Left ventricle myocardium inferior (tissue), 1 donor: ENCODE measurements at places on chromosomes 3 and 15. TPM values are rescaled to one million over a fixed set of nuclear protein-coding genes. Genes with fewer than 3 reads are reported as not detected.
A peak's percentile ranks its signal among the peaks of the same experiment; 100 is the strongest.

Gene LDHAL6B
- total RNA-seq = not detected

Gene IGSF11
- 2.1 TPM for total RNA-seq

Gene KNL1
- 0.96 TPM for total RNA-seq

Gene COL7A1
- total RNA-seq = 24.4 TPM

GRCh38 chr3:71601811-71602210 lies 18.3 kb upstream of the FOXP1 start:
- H3K27ac ChIP-seq = no peak overlapping the region
- no peak overlapping the region for H3K4me3 ChIP-seq
- no peaks in the 10 kb centered on the region for H3K36me3 ChIP-seq
- H3K27me3 ChIP-seq = no peaks in the 10 kb centered on the region
- no peaks in the 10 kb centered on the region for H3K4me1 ChIP-seq

DNA sequence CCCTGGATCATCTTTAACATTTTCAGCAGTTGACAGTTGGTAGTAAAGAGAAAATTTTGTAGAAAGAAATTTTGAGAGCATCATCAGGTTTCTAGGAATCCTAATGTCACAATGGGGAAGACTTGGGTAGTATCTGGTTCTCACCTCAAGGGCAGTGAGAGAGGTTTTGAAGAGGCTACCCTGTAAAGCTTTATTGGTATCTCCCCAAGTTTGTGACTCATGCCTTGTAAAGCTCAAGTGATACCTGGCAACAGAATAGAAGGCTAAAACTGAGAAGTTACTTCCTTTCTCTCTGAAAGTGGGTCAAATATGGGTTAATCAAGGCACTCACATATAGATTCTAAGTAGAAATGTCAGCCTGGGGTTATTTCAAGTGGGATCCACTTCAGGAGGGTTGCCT lies 196.4 kb downstream of the SUCNR1 start:
- no peak overlapping the region for H3K4me3 ChIP-seq
- no peaks in the 10 kb centered on the region for H3K4me1 ChIP-seq
- no peak overlapping the region for H3K27ac ChIP-seq
- H3K36me3 ChIP-seq = no peaks in the 10 kb centered on the region
- no peak for DNase-seq

DNA sequence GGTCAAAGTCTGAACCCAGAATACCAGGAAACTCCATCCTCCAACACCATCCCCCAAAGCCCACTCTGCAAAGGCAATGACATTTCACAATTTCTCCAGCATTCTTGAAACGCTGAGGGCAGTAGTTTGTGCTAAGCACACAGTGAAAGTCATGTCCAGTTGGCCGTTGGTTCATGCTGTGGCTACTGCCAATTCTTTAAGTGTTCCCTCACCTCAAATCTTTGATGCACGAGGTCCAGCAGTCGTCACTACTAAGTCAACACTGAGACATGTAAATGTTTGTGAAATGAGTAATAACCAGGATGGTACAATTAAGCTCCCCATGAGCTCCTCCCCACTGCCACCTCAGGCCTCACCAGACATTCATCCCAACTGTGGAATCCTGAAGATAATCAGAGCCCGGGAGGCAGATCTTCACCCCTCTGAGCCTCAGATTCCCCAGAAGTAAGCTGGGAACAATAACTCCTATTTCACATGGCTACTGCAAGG lies 7.0 kb downstream of the SUCLG2 start:
- no peak overlapping the region for H3K4me3 ChIP-seq
- H3K36me3 ChIP-seq = no peaks in the 10 kb centered on the region
- peak overlapping the region; percentile 58 for H3K27ac ChIP-seq
- H3K27me3 ChIP-seq = no peaks in the 10 kb centered on the region
- H3K4me1 ChIP-seq = peaks cover 67% of the 10 kb centered on the region

DNA sequence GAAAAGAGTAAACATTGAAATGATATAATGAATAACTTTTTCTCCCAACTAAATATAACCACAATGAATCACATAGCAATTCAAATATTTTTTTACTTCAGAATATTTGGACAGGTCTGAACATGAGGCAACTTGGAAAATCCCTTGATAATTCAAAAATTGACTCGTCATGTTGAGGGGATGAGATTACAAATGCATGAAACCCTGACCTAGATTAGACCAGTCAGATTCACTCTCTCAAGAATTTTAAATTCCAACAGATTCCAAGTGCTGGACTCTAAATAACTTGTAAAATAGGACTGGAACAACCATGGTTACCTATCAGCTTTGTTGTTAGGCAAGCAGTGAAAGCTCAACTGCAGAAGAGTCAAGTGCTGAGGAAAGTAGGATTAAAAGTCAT lies 317.5 kb downstream of the GBE1 start:
- DNase-seq = no peak
- H3K36me3 ChIP-seq = no peaks in the 10 kb centered on the region
- H3K4me1 ChIP-seq = peaks cover 26% of the 10 kb centered on the region
- H3K27ac ChIP-seq = no peak overlapping the region

- H3K4me1 ChIP-seq = peaks cover 34% of the 10 kb centered on the region
- no peaks in the 10 kb centered on the region for H3K27me3 ChIP-seq
- peak overlapping the region; percentile 87 for H3K27ac ChIP-seq
Observed at GRCh38 chr3:52121464-52121805, 32.8 kb downstream of the POC1A start.

GRCh38 chr15:54033869-54034458 lies 55.7 kb downstream of the UNC13C start:
- no peak overlapping the region for H3K4me3 ChIP-seq
- no peak overlapping the region for H3K27ac ChIP-seq
- no peaks in the 10 kb centered on the region for H3K4me1 ChIP-seq
- DNase-seq = no peak
- H3K36me3 ChIP-seq = no peaks in the 10 kb centered on the region

GRCh38 chr3:36446276-36446675 lies 66.0 kb downstream of the STAC start:
- no peak overlapping the region for H3K27ac ChIP-seq
- no peaks in the 10 kb centered on the region for H3K36me3 ChIP-seq
- H3K27me3 ChIP-seq = no peaks in the 10 kb centered on the region
- no peaks in the 10 kb centered on the region for H3K4me1 ChIP-seq
- no peak for DNase-seq
- no peak overlapping the region for H3K4me3 ChIP-seq

- peaks cover 11% of the 10 kb centered on the region for H3K4me1 ChIP-seq
- peaks cover 14% of the 10 kb centered on the region for H3K27me3 ChIP-seq
- no peaks in the 10 kb centered on the region for H3K36me3 ChIP-seq
- H3K27ac ChIP-seq = no peak overlapping the region
- no peak overlapping the region for H3K4me3 ChIP-seq
Observed at GRCh38 chr3:39361252-39361927, 21.8 kb upstream of the SLC25A38 start.

- no peak overlapping the region for H3K27ac ChIP-seq
- H3K4me3 ChIP-seq = no peak overlapping the region
- DNase-seq = no peak
- no peaks in the 10 kb centered on the region for H3K27me3 ChIP-seq
Observed at GRCh38 chr15:27087651-27088583, 116.9 kb downstream of the GABRG3 start.

- no peaks in the 10 kb centered on the region for H3K27me3 ChIP-seq
- no peak for DNase-seq
- no peak overlapping the region for H3K4me3 ChIP-seq
- peaks cover 30% of the 10 kb centered on the region for H3K36me3 ChIP-seq
- H3K4me1 ChIP-seq = no peaks in the 10 kb centered on the region
Observed at GRCh38 chr3:134619884-134620445, 30.9 kb downstream of the KY start.

DNA sequence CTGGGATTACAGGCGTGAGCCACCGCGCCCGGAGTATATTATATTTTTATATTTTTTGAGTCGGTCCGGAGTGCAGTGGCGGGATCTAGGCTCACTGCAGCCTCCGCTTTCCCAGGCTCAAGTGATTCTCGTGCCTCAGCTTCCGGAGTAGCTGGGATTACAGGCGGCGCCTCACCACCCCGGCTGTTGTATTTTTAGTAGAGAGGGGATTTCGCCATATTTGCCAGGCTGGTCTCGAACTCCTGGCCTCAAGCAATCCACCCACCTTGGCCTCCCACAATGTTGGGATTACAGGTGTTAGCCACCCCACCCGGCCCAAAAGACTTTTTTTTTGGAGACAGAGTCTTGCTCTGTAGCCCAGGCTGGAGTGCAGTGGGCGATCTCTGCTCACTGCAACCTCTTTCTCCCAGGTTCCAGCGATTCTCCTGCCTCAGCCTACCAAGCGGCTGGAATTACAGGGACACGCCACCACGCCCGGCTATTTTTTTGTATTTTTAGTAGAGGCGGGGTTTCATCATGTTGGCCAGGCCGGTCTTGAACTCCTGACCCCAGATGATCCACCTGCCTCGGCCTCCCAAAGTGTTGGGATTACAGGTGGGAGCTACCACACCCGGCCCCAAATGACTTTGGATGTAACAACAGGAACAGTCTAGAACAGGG lies 1.0 kb downstream of the ZNF589 start:
- H3K27ac ChIP-seq = peak overlapping the region; percentile 87
- H3K4me1 ChIP-seq = peaks cover 24% of the 10 kb centered on the region
- no peak for DNase-seq
- H3K4me3 ChIP-seq = peak overlapping the region; percentile 82
- no peaks in the 10 kb centered on the region for H3K36me3 ChIP-seq
- H3K27me3 ChIP-seq = no peaks in the 10 kb centered on the region

- peaks cover 98% of the 10 kb centered on the region for H3K4me1 ChIP-seq
- no peak for DNase-seq
- H3K27ac ChIP-seq = peak overlapping the region; percentile 86
Observed at GRCh38 chr15:60375306-60375705, 22.5 kb downstream of the ANXA2 start.

GRCh38 chr15:25761971-25762662 lies 101.0 kb downstream of the ATP10A start:
- H3K27me3 ChIP-seq = peaks cover 25% of the 10 kb centered on the region
- no peak overlapping the region for H3K27ac ChIP-seq
- H3K4me1 ChIP-seq = no peaks in the 10 kb centered on the region

DNA sequence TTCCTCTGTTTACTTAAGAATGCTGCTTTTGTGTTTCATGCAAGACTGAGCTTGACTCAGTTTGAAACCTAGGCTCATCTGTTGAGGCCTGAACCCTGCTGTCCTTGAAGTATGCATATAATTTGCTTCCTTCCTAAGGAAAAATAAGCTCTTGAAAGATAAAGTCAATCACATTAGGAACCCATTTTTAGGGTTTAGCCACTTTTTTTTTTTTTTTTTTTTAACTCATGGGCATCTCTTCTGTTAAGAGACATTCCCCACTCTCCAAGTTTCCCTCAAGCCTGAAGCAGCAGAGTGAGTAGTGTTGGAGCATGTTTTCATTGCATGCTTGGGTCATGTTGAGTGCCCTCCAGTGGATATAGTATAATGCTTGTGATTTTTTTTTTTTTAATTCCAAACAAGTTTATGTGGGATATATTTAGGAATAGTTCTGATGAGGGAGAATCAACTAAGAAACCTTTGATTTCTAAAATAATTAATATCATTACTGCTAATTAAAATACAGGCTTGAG lies 3.6 kb downstream of the CTNNB1 start:
- peak overlapping the region; percentile 84 for H3K4me3 ChIP-seq
- peak overlapping the region; percentile 95 for H3K27ac ChIP-seq
- peaks cover 89% of the 10 kb centered on the region for H3K4me1 ChIP-seq
- H3K27me3 ChIP-seq = no peaks in the 10 kb centered on the region
- DNase-seq = no peak

GRCh38 chr15:37907136-37907535 lies 27.3 kb upstream of the TMCO5A start:
- H3K27ac ChIP-seq = no peak overlapping the region
- no peaks in the 10 kb centered on the region for H3K4me1 ChIP-seq
- H3K27me3 ChIP-seq = peaks cover 7% of the 10 kb centered on the region

DNA sequence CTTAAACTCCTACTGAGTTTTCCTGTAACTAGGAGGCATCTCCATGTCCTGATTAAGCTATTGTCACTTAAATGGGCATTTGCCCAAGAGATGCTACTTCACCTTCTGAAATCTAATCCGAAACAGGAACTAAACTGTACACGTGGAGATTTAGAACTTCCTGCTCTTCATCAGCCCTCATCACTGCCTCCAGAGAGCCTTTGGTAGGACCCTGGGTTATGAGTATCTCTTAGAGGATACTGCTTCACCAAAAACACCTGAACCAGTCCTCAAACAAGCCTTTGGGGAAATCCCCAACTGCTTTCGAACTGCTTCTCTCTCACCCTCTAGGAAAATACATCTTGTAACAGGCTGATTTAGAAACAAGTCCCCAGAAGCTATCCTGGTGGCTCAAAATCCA lies 320.3 kb downstream of the GAP43 start:
- no peaks in the 10 kb centered on the region for H3K4me1 ChIP-seq
- no peak overlapping the region for H3K4me3 ChIP-seq
- DNase-seq = no peak
- no peaks in the 10 kb centered on the region for H3K27me3 ChIP-seq
- H3K36me3 ChIP-seq = no peaks in the 10 kb centered on the region

- no peaks in the 10 kb centered on the region for H3K36me3 ChIP-seq
- no peaks in the 10 kb centered on the region for H3K27me3 ChIP-seq
- peaks cover 17% of the 10 kb centered on the region for H3K4me1 ChIP-seq
- H3K4me3 ChIP-seq = no peak overlapping the region
- DNase-seq = no peak
- H3K27ac ChIP-seq = no peak overlapping the region
Observed at GRCh38 chr3:185716436-185717108, 108.3 kb downstream of the IGF2BP2 start.

DNA sequence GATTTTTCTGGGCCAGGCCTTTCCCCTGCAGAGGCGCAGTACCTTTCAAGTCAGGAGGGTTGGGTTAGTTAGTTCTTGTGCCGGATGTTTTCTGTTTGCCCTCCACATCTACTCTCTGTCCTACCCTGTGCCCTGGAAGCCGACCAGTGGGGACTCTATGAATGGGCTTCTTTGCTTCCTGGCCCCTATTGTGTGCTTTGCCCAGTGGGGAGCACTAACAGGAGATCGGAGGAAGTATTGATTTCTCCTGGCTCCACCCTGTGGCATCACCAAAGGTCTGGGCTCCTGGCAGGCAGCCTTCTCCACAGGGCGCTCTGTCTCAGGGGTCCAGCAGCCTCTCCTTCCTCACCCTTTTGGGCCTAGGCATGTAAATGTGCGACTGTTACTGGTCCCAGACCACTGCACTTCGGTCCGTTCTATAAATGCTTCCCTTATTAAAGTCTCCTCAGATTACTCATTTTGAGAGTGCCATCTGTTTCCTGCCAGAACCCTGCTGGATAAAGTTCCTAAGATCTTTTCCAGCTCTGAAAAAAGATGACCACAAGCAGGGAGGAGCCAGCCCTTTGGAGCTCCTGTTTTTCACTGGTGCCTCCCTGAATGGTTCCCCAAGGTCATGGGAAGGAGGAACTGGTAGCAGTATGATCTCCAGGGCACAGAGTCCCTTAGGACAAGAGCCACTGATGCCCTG lies 44.5 kb downstream of the CTDSPL start:
- peak overlapping the region; percentile 75 for H3K27ac ChIP-seq
- H3K4me1 ChIP-seq = peaks cover 65% of the 10 kb centered on the region
- H3K27me3 ChIP-seq = no peaks in the 10 kb centered on the region
- DNase-seq = no peak
- H3K36me3 ChIP-seq = no peaks in the 10 kb centered on the region
- no peak overlapping the region for H3K4me3 ChIP-seq

DNA sequence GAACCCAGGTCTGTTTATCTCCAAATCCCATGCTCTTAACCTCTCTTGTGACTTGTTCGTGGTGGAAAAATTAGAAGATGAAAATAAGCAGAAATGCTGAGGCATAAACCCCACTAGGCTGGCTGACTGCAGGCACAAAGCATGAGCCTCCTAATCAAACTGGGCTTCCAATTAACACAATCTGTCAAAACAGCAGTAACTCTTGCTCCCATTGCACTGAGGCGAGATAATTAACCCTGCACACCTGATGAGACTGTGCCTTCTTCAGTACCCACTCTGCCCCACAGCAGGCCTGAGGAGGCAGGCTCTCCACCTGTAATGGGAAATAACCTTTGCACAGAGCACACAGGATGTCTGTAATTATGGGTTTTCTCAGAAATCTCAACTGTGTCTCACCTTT lies 284.4 kb upstream of the WNT5A start:
- H3K36me3 ChIP-seq = no peaks in the 10 kb centered on the region
- H3K27me3 ChIP-seq = peaks cover 30% of the 10 kb centered on the region
- no peaks in the 10 kb centered on the region for H3K4me1 ChIP-seq
- H3K4me3 ChIP-seq = no peak overlapping the region
